ENCODE measurements at places on chromosomes 13 and 19.

- peak; percentile 23 for DNase-seq
Observed at GRCh38 chr19:18202778-18203407, 949 bp downstream of the RAB3A start.

DNA sequence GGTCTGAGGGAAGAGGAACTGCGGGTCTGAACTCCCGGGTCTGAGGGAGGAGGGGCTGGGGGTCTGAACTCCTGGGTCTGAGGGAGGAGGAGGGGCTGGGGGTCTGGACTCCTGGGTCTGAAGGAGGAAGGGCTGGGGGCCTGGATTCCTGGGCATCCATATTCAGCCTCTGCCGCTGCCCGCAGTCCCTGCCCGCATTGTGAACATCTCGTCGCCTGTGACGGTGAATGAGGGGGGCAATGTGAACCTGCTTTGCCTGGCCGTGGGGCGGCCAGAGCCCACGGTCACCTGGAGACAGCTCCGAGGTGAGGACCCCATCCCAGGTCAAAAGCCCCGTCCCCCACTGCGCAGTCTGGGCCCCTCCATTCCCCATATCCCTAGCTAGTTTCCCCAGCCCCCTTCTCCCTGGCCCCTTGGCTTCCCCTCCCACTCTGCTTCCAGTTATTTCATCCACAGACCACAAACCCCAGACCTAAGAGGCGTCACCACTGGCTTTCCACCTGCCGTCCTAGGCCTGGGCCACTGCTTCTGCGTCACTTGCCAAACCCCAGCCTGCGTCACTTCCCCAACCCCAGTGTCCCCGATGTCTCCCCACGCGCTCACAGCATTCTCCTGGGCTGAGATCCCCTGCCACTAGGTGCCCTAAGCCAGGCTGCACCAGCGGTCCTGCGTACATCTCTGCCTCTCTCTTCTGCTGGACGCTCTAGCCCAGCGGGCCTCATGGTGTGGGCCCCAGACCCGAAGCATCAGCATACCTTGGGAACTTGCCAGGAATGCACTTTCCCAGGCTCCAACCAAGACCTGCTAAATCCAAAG, 13.9 kb downstream of the IGLON5 start:
- no peak for DNase-seq

DNA sequence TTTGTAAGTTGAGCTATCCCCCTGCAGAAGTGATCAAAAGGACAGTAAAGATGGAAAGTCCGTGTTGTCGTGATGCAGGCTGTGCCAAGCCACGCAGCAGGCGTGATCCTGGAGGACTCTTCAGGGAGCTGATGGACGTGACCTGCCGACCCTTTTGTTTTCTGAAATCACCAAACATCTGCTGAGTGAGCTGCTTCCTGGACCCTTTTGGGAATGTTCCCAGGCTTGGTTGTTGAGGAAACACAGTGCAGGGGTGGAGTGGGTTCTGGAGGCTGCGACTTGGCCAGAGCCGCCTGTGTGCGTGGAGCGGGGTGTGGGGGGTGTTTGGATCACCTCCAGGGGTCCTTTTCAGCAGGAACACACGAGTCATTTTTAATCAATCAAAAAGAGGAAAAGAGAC, 15.4 kb upstream of the CPAMD8 start:
- no peak for DNase-seq

GRCh38 chr13:87669379-87669978, 1.7 kb upstream of the SLITRK5 start:
- no peak for DNase-seq

DNA sequence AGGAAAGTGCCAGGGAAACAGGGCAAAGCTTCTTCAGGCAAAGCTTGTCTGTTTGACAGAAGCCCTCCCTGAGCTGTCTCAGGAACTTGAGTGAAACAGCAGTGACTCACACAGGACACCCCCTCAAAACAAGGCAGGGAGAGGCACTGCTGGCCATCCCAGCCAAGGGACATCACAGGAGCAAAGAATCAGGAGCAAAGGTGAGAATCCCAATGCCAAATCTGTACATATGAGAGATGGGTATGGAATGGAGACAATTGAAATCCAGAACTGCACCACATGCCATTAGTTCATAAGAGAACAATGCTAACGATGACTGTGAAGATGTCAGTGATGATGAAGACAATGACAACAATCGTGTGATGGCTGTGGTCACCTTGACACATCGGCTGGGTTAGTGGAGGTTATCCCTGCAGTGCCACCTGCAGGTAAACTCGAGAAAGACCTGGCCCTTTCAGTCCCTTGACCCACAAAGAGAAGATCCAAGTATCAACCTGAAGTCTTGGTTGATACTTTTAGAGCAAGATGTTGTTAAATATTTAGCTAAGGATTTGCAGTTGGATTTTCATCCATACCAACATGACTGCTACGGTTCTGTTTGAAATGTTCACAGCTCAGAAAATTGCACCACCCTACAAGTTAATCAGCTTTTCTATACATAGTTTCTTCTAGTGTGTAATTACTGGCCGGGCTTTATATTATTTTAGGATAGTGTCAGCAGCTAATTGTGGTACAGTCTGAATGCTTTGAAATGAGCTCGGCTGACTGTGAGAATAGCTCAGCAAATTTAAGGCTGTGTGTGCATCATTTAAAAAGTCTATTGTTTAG, 42.0 kb upstream of the IPO5 start:
- no peak for DNase-seq

Data from stimulated activated CD4-positive, alpha-beta T cell treated with anti-CD3 and anti-CD28 coated beads, Interleukin-4, amount 100 ng/mL, for 4 hours (primary cell).